ENCODE measurements at places on chromosomes 2 and 18.

DNA sequence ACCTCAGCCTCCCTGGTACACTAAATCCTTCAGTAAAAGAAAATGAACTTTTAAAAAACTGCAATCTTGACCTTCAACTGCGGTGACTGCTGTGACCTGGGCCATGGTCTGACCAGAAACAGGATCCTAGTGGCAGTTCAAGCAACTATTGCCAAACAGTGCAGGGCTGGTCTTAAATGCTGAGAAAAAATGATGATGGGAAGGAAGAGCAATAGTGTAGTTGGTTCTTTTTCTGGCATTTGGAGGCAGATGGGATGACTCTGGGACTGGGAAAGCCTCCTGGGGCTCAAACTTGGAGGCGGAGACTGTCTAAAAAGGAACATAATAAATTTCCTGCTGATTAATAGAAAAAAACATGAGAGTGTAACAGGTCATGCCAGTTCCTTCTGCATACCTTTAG, 45.4 kb downstream of the CHN1 start:
- no peak for DNase-seq

GRCh38 chr2:237261327-237261726, 152.6 kb downstream of the COL6A3 start:
- no peak for DNase-seq

GRCh38 chr2:240604291-240604938, 17.9 kb downstream of the CAPN10 start:
- DNase-seq, result no peak

DNA sequence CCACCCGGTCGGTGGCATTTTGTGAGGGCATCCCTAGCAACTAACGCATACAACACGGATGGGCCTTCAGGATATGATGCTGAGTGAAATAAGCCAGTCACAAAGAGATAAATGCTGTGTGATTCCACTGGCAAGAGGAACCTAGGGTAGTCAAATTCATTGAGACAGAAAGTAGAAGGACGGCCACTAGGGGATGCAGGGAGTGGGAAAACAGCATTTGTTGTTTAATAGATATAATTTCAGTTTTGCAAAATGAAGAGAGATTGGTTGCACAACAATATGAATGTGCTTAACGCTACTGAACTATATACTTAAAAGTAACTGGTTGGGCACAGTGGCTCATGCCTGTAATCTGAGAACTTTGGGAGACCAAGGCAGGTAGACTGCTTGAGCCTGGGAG, 112.9 kb downstream of the AFF3 start:
- no peak for DNase-seq

- no peak for DNase-seq
These were observed 247.1 kb downstream of the OSR1 start for GRCh38 chr2:19111354-19111753.

- DNase-seq, result no peak
These were observed 23.8 kb upstream of the SLC20A1 start for GRCh38 chr2:112621790-112622527.

DNA sequence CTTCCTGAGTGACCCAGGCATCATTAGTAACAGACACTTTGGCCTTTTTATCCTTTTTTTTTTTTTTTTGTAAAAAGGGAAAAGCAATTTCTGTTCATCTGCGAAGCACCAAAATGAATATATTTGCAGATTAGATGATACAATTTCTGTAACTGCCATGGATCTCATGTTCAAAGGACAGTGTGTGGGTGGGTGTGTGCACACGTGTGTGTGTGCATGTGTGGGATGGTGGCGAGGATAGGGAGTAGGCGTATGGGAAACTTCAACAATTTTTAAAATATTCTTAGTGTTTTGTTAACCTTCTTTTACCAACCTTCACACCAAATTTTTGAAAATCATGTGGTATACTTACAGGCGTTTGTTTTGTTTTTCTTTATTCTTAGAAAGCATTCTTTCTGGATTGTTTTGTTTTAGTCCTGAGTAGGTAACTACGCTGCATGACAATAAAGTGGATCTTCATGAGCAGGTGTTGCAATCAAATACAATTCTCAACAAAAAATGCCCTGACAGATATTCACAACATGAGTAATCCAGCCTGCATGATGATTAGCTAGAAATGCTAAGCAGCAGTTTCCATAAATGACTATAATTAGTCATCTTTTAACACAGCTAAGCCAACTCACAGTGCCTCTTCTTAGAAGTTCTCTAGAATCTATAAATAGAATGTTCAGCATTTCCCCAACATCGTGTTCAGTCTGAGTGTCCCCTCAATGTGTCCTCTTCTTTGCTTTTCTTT, 53.5 kb upstream of the RMDN2 start:
- DNase-seq, result no peak

DNA sequence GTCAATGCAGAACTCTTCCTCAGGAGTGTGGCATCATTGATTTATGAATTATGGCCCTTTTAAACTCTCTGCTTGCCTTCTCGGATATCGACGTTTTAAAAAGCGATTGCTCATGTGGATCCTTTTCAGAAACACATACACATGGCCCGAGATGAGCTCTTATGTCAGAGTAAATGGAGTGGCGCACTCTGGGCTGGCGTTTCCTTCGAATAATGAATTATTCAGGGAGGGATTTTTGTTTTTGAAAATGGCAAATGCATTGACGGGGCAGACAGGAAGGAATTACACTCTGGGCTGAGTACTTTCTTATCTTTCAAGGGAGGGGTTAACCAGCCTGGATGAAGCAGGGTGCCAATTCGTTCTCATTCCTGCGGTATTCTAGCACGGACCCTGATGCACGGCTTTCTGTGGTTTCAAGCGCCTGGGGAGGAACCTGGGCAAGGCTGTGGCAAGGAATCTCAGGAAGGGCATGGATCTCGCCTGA, 142.7 kb downstream of the PRKCE start:
- no peak for DNase-seq

DNA sequence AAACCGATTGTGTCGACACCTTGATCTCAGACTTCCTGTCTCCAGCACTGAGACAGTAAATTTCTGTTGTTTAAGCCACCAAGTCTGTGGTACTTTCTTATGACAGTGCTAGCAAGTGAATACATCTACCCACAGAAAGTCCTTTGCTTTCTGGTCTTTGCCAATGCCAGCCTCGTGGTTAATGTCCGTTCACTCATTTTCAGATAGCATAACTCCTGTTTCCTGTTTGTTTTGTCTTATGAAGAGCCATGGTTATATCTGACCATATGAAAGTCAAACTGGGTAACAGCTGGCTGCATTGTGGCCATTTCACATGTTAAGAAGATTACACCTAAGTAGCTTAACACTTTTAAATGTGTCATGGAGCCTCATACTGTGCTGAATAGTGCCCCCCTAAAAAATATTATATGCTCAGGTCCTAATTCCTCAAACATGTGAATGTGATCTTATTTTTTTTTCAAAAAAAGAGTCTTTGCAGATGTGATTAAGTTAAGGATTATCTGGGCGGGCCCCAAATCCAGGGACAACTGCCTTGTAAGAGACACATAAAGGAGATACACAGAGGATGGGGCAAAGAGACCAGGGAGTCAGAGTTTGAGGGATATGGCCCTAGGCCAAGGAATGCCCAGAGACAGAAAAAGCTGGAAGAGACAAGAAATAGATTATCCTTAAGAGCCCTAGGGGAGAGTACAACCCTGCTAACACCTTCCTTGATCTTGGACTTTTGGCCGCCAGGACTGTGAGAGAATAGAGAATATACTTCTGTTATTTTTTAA, 118.0 kb downstream of the KCNE4 start:
- no peak for DNase-seq

DNA sequence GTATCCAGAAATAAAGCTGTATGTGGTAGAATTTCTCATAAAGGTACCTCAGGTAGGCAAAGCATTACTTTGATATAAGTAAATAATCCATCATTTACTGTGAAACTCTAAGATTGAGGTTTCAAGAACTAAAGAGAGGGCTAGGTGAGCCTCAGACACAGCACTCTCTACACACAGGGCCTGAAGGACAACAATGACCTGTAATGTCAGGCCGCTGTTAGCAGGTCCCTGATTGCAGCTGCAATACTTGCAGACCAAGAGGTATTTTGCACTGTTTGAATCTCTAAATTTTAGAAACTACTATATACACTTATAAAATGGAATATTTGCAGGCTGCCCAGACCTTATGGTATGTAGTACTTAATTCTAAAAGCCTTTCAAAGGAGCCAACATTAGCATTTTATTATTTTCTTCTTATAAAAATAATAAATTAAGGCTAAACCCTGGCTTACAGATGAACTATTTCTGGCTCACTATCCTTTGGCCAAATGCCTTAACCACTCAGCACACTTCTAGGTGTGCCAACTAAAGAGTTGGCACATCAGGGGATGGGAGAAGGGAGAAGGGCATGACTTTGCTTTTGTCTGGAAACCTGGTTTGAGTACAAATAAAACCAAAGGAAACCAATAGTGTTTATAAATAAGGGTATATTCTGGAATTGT, 66.7 kb upstream of the SLC39A10 start:
- no peak for DNase-seq

- no peak for DNase-seq
These were observed 18.0 kb upstream of the FAP start for GRCh38 chr2:162261032-162261945.

GRCh38 chr2:200435379-200435778, 74.5 kb downstream of the KCTD18 start:
- no peak for DNase-seq

- DNase-seq, result no peak
These were observed 53.6 kb upstream of the GRHL1 start for GRCh38 chr2:9897846-9898245.

- DNase-seq, result no peak
These were observed 1.0 kb downstream of the PSTPIP2 start for GRCh38 chr18:46070815-46071652.

GRCh38 chr2:43010438-43011157, 215.8 kb downstream of the ZFP36L2 start:
- no peak for DNase-seq

DNA sequence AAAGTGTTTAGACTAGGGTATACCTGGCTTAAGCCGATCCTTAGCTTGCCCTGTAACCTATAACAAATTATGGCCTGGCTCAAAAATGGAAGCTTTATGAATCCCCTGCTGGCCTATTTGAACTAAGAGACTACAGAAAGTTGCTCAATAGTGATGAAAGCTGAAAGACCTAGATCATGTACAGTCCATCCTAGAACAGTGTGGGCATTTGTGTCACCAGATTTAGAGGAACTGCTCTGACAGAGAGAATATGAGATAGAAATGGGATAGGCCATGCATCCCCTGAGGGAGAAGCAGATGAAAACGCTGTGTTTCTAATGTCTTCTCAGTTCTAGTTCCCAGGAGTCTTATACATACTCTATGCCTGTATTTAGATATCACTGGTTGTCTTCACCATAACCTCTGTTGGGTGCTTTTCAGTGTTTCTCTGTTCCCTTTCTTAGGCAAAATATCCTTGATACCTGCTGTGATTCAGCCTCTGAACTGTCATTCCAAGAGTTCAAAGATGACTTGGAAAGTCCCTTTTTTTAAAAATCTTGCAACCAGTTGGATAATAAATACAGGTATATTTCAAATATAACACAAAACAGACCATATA, 246.9 kb upstream of the SLC39A10 start:
- no peak for DNase-seq

GRCh38 chr2:104932243-104932642, 78.3 kb downstream of the POU3F3 start:
- no peak for DNase-seq

GRCh38 chr2:136136931-136137330, 19.0 kb upstream of the CXCR4 start:
- no peak for DNase-seq

DNA sequence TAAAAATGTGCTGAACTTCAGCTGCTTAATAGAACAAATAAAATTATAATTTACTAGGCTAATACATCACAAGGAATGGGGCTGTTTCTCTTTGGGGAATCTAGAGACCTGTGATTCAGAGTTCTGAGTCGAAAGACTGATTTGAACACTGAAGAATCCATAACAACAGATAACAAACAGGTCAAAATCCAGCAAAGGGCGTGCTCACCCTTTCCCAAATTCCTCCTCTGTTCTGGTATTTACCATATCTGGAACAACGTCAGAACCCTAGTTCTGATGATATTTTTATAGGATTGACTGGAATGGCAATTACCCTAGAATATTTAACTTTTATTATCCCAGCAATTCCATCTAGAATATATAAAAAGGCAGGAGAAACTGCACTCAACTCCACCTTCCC, 66.0 kb upstream of the ITGA6 start:
- no peak for DNase-seq

GRCh38 chr18:31546476-31546875, 45.2 kb upstream of the TTR start:
- no peak for DNase-seq

GRCh38 chr2:212359425-212360067, 179.1 kb downstream of the ERBB4 start:
- no peak for DNase-seq

DNA sequence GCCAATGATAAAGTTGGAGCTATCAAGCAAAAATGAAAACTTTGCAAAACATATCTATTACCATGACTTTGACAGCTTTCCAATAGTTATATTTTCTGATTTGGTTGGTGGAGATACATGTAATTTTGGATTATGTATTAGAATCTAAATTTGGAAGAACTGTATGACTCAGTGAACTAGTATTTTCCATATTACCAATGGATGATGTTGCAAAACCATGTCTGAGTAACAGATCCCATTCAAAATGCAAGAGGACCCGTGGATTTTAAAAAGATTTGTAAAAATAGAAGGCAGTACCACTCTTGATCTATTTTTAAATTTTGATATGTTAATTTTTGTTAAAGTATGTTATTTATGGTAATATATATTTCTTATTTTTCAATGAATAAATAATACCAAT, 83.0 kb downstream of the TAF4B start:
- DNase-seq, result no peak

GRCh38 chr18:46856973-46857372, 60.3 kb downstream of the PIAS2 start:
- no peak for DNase-seq

DNA sequence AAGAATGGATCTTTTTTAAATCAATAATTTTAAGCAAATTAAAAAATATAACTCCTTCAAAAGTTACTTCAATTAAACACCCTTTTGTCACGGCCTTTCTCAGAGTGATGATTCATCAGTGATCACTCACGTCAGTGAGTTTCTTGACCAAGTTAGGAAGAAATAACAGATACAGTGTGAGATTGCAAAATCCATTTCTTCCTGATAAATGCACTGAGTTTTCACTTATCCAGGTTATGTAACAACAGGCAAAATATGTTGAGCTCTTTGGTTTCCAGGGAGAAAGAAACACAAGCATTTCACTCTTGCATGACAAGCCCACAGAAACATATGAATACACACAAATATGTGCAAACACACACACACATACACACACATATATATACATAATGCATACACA, 195.9 kb upstream of the CYRIA start:
- DNase-seq, result no peak

- DNase-seq, result no peak
These were observed 69.6 kb downstream of the CABYR start for GRCh38 chr18:24208270-24209035.

Measured in activated CD4-positive, alpha-beta T cell treated with anti-CD3 and anti-CD28 coated beads, Interleukin-2, amount 50 U/mL, for 24 hours (primary cell).